ENCODE measurements at places on chromosomes 3 and 15. TPM values are rescaled to one million over a fixed set of nuclear protein-coding genes. Genes with fewer than 3 reads are reported as not detected.
A peak's percentile ranks its signal among the peaks of the same experiment; 100 is the strongest.

The GADL1 gene
- not detected for total RNA-seq

The SCG5 gene
- total RNA-seq = not detected

The CHRM5 gene
- total RNA-seq = not detected

The EPB42 gene
- not detected for total RNA-seq

The VIPR1 gene
- 122 TPM for total RNA-seq

The EPHA3 gene
- not detected for total RNA-seq

GRCh38 chr3:193865339-193865738, 270.6 kb upstream of the HES1 start:
- peaks cover 15% of the 10 kb centered on the region for H3K27me3 ChIP-seq
- no peak overlapping the region for H3K4me3 ChIP-seq
- H3K36me3 ChIP-seq = no peaks in the 10 kb centered on the region
- no peak for DNase-seq

DNA sequence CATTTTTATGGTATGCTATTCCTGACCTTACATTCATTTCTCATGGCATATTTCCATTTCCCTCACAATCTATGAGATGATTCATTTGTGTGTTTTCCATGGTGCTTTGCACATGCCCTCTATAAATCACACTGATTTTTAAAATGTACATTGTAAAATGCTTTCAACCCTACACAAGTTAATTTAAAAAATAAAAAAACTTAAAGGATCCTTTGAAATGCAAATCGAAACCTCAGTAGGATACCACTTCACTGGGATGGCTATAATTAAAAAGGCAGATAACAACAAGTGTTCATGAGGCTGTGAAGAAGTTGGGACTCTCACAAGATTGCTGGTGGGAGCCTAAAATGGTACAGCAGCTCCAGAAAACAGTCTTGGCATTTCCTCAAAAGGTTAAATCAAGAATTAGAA, 83.5 kb downstream of the FMN1 start:
- DNase-seq = no peak
- H3K4me3 ChIP-seq = no peak overlapping the region
- no peaks in the 10 kb centered on the region for H3K27me3 ChIP-seq
- H3K4me1 ChIP-seq = no peaks in the 10 kb centered on the region
- H3K27ac ChIP-seq = no peak overlapping the region

DNA sequence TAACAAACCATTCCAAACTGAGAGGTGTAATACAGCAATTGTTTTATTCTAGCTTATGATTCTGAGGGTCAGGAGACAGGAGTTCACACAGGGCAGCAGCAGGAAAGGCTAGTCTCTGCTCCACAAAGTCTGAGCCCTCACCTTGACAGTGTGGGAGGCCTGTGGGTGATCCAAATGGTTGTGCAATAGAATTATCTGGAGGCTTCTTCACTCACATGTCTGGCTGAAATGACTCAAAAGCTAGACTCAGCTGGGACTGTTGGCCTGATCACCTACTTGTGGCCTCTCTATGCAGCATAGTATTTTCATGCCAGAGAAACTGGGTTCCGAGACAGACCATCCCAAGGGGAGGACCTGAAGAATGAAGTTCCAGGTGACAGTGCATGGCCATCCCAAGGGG, 233.9 kb upstream of the UBE2E2 start:
- H3K27ac ChIP-seq = no peak overlapping the region
- H3K27me3 ChIP-seq = peaks cover 4% of the 10 kb centered on the region
- DNase-seq = no peak
- H3K36me3 ChIP-seq = no peaks in the 10 kb centered on the region
- no peak overlapping the region for H3K4me3 ChIP-seq

DNA sequence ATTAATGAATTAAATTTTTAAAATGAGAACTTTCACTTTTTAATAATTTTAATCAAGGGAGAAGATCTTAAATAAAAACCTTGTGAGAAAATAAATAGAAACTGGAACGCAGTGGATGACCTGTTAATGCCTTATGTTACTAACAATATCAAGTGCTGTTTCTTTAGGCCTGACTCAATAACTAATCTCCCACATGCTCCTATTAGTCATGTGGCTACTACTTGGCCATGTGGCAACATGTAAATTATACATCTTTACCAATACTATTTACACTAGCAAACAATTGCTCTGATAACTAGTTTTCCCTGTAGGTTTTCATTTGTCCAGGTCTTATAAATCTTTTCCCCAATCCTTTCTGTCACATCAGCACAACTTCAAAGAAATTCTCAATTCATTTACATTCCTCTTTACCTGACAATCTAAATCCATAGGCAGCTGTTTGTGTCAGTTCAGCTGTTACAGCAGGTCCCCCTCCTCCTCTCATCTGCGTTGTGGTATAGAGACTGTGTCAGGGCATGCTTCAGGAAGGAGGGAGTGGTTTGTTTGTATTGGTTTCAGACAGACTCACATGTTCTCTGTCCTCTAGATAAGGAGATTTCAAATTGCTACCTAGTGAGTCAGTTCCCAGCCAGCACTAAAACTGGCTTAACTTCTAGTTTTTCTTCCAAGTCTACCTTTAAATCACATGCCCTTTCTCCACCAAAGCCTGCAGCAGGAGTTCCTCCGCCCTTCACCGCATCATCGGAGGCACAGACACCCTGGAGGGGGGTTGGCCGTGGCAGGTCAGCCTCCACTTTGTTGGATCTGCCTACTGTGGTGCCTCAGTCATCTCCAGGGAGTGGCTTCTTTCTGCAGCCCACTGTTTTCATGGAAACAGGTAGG, 11.3 kb upstream of the C3orf52 start:
- peak overlapping the region; percentile 56 for H3K4me3 ChIP-seq
- H3K4me1 ChIP-seq = peaks cover 56% of the 10 kb centered on the region
- H3K27ac ChIP-seq = peak overlapping the region; percentile 84
- DNase-seq = peak; percentile 37

GRCh38 chr15:38706956-38707355, 142.3 kb upstream of the RASGRP1 start:
- no peak for DNase-seq
- H3K4me3 ChIP-seq = no peak overlapping the region
- H3K36me3 ChIP-seq = no peaks in the 10 kb centered on the region
- peaks cover 4% of the 10 kb centered on the region for H3K4me1 ChIP-seq
- H3K27ac ChIP-seq = no peak overlapping the region

DNA sequence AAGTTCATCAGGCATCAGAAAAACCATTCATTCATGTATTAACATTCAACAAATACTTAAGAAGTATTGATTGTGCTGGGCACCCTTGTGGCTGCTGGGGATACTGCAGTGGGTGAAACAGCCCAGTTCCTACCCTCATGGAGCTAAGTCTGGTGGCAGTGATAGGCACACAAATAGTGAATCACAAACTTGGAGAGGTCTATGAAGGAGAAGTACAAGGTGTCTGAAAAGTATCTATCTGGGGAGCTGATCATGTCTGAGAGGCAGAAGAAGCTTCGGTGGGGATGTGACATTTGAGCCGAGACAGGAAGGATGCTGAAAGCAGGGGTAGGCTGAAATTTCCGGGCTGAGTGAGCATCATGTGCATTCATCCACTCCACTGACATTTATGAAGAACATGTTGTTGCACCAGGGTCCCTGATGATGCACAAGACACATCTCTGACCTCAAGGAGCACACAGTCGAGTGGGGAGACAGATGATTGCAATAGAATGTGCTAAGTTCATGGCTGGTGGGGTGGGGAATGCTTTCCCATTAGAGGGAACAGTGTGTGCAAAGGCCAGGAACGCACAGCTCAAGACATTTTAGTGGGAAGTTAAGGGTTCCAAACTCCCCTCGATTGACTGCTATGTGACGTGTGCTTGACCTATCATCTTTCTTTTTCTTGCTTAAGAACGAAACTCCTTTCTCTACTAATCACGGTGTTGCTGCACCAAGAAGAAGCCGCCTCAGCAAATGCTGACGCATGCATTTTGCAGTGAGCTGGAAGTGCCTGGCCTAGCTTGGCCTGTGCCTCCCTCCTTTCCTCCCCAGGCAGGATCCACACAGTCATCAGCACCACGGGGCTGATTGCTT, 309.1 kb upstream of the ICE2 start:
- H3K36me3 ChIP-seq = peaks cover 2% of the 10 kb centered on the region
- H3K4me1 ChIP-seq = peaks cover 6% of the 10 kb centered on the region
- no peak overlapping the region for H3K27ac ChIP-seq

DNA sequence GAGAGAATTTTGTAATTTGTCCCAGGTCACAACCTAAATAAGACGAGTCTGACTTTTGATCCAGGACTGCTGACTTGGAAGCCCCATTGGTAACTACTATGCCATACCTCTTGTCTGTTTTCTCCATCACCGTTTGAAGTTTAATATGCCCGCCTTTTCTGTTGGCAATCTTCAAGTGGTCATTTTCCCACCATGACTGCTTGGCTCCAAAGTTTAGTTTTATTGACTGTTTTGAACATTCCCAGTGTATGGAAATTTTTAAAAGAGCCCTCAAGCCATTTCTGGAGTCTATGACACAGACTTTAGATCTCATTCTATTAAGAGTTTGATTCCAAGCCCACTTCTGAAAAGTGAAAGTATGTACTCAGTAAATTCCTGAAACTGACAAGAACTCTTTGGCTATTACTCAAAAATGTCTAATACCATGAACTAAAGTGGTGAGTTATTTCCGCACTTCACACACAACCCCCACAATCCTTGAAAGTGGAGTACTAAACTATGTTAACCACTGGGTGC, 136.7 kb upstream of the ADAMTS9 start:
- no peak for DNase-seq
- H3K27ac ChIP-seq = no peak overlapping the region
- H3K36me3 ChIP-seq = no peaks in the 10 kb centered on the region
- H3K27me3 ChIP-seq = no peaks in the 10 kb centered on the region

DNA sequence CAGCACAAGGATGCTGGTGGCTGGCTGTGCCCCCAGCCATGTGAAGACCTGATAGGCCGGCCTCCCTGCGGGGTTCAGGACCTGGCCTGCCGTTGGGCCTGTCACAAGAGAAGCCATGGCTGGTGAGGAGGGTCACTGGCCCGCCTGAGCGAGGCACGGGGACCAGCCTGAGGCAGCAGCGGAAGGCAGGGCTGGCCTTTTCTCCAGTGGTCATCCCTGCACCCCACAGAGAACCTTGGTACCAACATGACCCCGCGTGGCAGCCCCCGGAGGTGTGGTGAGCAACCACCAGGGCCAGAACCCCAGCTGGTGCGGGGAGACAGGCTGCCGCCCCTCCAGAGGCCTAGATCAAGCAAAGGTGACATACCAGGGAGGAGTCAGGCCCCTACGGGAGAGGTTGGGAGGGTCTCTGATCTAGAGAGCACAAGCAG, 134.1 kb upstream of the MEF2A start:
- peak overlapping the region; percentile 66 for H3K27ac ChIP-seq
- peak overlapping the region; percentile 59 for H3K4me3 ChIP-seq
- DNase-seq = no peak
- no peaks in the 10 kb centered on the region for H3K36me3 ChIP-seq

- peaks cover 7% of the 10 kb centered on the region for H3K36me3 ChIP-seq
- no peaks in the 10 kb centered on the region for H3K4me1 ChIP-seq
- no peak for DNase-seq
Measured at GRCh38 chr3:184166671-184167070, 8.0 kb upstream of the AP2M1 start.

- DNase-seq = no peak
- no peak overlapping the region for H3K4me3 ChIP-seq
- H3K36me3 ChIP-seq = peaks cover 23% of the 10 kb centered on the region
- no peaks in the 10 kb centered on the region for H3K4me1 ChIP-seq
Measured at GRCh38 chr15:57259568-57260040, 116.7 kb upstream of the CGNL1 start.

DNA sequence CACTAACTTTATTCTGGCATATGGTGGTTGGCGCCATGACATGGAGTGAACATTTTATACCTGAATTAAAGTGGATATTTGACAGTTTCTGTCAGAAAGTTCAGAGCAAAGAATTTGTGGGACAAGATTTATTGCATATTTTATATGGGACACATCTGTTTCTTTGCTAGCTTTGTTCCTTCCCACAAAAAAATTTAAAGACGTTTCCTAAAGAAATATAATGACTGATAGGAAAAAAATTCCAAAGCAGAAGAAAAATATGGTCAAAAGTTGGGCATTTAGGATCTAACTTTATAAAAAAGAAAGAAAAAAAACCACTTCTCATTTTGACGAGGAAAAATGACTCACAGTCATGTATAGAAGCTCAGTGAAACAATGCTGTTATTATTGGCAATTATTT, 101.6 kb downstream of the GREM1 start:
- H3K36me3 ChIP-seq = peaks cover 8% of the 10 kb centered on the region
- H3K4me1 ChIP-seq = no peaks in the 10 kb centered on the region
- peaks cover 10% of the 10 kb centered on the region for H3K27me3 ChIP-seq
- no peak overlapping the region for H3K27ac ChIP-seq

DNA sequence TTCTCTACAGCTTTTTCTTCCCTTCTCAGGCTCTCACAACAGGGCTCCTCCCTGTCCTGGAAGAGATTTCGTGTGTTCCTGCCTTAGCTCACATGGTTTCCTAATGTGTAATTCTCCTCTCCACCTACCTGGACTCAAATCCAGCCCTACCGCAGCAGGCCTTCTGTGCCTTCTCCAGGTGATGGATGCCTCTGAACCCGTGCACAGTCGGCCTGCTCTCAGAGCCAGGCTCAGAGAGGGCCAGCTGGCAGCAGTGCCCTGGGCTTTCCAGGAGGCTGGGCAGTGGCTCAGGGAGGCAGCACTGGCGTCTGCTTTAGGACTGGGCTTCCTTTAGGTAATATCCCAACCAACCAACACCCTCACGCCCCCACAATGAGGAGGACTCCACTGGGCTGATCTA, 123.2 kb upstream of the TMC3 start:
- no peaks in the 10 kb centered on the region for H3K4me1 ChIP-seq
- no peak overlapping the region for H3K4me3 ChIP-seq
- peaks cover 11% of the 10 kb centered on the region for H3K27me3 ChIP-seq
- no peaks in the 10 kb centered on the region for H3K36me3 ChIP-seq

DNA sequence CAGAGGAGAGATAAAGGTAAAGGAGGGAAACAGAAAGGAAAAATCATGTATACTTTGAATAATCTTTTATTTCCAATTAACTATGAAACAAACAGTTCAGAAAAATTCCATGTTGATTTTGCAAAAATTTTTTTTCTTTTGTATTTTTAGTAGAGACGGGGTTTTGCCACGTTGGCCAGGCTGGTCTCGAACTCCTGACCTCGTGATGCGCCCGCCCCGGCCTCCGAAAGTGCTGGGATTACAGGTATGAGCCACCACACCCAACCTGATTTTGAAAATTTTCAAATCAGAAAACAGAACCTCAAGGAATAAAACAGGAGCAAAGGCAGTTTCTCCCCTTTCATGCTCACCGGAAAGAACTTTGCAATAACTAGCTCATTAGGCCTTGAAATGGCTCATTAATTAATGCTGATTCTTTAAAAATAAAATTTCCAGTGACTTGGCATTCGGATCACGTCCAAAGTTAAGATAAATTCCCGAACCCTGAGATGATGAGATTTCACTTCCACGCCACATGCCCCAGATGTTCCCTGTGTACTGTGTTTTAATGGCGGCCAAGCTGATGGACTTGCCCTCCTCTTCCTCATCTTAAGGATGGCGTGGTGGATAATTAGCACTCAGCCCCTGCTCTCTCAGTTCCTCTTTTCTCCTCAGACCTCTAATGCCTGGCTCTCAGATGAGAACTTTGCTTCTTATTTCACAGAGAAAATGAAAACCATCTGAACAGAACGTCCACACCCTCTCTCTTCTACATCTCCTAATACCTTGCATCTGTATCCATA, 10.8 kb downstream of the BCL2L10 start:
- no peaks in the 10 kb centered on the region for H3K36me3 ChIP-seq
- no peak overlapping the region for H3K27ac ChIP-seq
- H3K27me3 ChIP-seq = no peaks in the 10 kb centered on the region
- H3K4me1 ChIP-seq = no peaks in the 10 kb centered on the region
- no peak for DNase-seq
- no peak overlapping the region for H3K4me3 ChIP-seq

Data from naive thymus-derived CD8-positive, alpha-beta T cell (primary cell).